ENCODE measurements at places on chromosomes 6 and 20. TPM values are rescaled to one million over a fixed set of nuclear protein-coding genes. Genes with fewer than 3 reads are reported as not detected.

Gene SLC16A10
- total RNA-seq, result 0.56 TPM

Gene MLN
- not detected for total RNA-seq

Gene NMBR
- total RNA-seq, result not detected

Gene GPR63
- 0.32 TPM for total RNA-seq

Gene FOXS1
- 0.41 TPM for total RNA-seq

Gene EYA4
- total RNA-seq, result 10.0 TPM

Gene KCNG1
- 14.7 TPM for total RNA-seq

Gene MUC22
- total RNA-seq, result not detected

Gene PLN
- not detected for total RNA-seq

Gene OOEP
- total RNA-seq, result not detected

Gene OXT
- total RNA-seq, result not detected

Gene RCAN2
- not detected for total RNA-seq

Gene MATN4
- 0.15 TPM for total RNA-seq

Gene CD93
- 0.02 TPM for total RNA-seq

Gene ECT2L
- not detected for total RNA-seq

Gene LBP
- total RNA-seq, result 1.2 TPM

Gene SOD2
- total RNA-seq, result 171 TPM

Gene WFDC2
- total RNA-seq, result not detected

Gene SLC2A10
- total RNA-seq, result not detected

Data from A549 treated with GW870086 at 1 μM for 4 hours (cell line).